ENCODE measurements at places on chromosomes 1 and 21. TPM values are rescaled to one million over a fixed set of nuclear protein-coding genes. Genes with fewer than 3 reads are reported as not detected.

DNA sequence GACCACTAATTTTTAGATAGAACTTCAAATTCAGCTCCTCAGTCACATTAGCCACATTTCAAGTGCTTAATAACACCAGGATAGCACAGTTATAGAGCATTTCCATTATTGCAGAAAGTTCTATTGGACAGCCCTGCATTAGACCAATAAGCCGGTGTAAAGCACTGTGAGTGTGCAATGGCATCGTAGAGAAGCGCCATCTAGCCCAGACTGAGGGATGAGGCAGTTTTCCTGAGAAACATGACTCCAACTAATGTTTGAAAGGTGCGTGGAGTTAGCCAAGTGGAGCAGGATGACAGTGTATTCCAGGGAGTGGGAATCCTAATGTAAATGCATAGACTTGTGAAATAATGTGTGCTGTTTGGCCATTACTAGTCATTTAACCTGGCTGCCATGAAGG lies 7.7 kb downstream of the RPE65 start:
- H3K36me3 ChIP-seq: no peaks in the 10 kb centered on the region
- H3K27me3 ChIP-seq: no peaks in the 10 kb centered on the region
- H3K27ac ChIP-seq: no peak overlapping the region
- no peaks in the 10 kb centered on the region for H3K4me1 ChIP-seq
- DNase-seq: no peak

DNA sequence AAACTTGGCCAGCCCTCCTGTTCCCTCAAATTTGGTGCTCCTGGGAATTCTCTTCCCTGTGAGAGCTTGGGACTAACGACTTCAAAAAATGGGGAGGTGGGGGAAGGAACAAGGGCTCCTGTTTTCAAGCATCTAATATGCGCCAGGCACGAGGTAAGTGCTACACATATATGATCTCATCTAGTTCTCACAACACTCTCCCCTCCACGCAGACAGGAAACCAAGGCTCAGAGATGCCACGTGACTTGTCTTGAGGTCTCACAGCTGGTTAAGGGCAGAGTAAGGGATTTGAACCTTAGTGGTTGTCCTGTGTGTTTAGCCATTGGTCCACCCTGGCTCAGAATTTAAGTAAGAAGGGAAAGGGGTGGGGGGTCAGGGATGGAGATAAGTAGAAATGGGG lies 125.9 kb downstream of the DMRTB1 start:
- no peak overlapping the region for H3K27ac ChIP-seq
- no peaks in the 10 kb centered on the region for H3K27me3 ChIP-seq
- H3K4me3 ChIP-seq: no peak overlapping the region
- no peaks in the 10 kb centered on the region for H3K36me3 ChIP-seq
- DNase-seq: no peak

DNA sequence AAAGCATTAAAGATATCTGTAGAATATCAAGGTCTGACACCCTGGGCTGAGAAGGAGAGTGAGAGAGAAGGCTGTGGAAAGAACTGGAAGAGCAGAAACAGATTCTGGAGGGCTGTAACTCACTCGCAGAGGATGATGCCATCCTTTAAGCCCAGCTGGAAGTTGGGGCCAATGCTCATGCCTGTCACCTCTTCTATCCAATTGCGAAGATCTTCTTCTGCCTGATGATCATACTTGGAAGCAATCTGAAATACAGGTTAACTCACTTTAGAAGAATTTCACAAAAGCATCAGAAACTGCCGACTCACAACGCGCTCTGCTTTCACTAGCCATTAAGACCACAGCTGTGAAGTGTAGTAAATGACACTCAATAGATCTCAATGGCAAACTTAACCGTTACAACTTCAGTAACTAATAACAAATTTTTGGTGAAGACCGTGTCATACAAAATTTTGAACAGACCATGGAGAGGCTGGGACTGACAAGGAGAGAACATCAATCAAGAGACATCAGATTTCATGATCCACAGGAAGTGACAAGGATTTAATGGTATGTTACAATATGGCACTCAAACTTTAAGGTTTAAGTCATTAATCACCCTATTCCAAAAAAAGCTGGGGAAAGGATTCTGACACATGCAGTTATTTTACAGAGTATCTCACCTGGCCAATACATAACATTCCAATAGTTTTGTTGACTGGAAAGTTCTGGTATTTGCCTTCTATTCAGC lies 23.5 kb downstream of the CNN3 start:
- no peaks in the 10 kb centered on the region for H3K36me3 ChIP-seq
- H3K4me3 ChIP-seq: no peak overlapping the region
- H3K27ac ChIP-seq: no peak overlapping the region

GRCh38 chr1:190416239-190416638 lies 61.4 kb downstream of the BRINP3 start:
- H3K27ac ChIP-seq: no peak overlapping the region
- H3K4me1 ChIP-seq: no peaks in the 10 kb centered on the region
- no peaks in the 10 kb centered on the region for H3K27me3 ChIP-seq
- H3K36me3 ChIP-seq: no peaks in the 10 kb centered on the region

GRCh38 chr1:156865865-156866248 lies 5.2 kb downstream of the NTRK1 start:
- H3K27me3 ChIP-seq: no peaks in the 10 kb centered on the region
- no peak overlapping the region for H3K27ac ChIP-seq
- peaks cover 14% of the 10 kb centered on the region for H3K4me1 ChIP-seq
- H3K4me3 ChIP-seq: no peak overlapping the region
- DNase-seq: no peak
- no peaks in the 10 kb centered on the region for H3K36me3 ChIP-seq

- H3K27ac ChIP-seq: peak overlapping the region; percentile 95
- peak; percentile 38 for DNase-seq
- H3K36me3 ChIP-seq: no peaks in the 10 kb centered on the region
- no peaks in the 10 kb centered on the region for H3K27me3 ChIP-seq
- H3K4me1 ChIP-seq: peaks cover 14% of the 10 kb centered on the region
These were observed 1.9 kb downstream of the PABPC4 start for GRCh38 chr1:39574646-39575045.

DNA sequence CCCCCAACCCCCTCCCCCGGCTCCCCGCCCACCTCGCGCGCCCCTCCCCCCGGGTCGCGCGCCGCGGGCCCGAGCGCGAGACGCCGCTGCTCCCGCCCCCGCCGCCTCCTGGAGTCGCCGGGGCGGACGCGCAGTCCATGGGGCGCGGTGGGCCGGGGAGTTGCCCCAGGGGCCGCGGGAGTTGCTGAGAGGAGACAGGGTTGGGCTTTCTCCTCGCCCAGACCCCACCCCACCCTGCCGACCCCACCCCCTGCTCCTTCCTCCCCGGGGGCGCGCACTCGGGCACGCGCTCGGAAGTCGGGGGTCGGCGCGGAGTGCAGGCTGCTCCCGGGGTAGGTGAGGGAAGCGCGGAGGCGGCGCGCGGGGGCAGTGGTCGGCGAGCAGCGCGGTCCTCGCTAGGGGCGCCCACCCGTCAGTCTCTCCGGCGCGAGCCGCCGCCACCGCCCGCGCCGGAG lies at the start of gene LAMC1:
Gene LAMC1 (plus strand): TSS at position 275 of the 455 bp plus-strand sequence. CDS start 297 bp downstream, outside the sequence.
- H3K4me3 ChIP-seq: peak within 1 kb of the TSS; percentile 93
- H3K4me1 ChIP-seq: peaks cover 14% of the 10 kb centered on the region
- no peaks in the 10 kb centered on the region for H3K36me3 ChIP-seq
- DNase-seq: peak; percentile 80

GRCh38 chr1:20376880-20377494 lies 86.3 kb downstream of the VWA5B1 start:
- no peaks in the 10 kb centered on the region for H3K36me3 ChIP-seq
- H3K27me3 ChIP-seq: no peaks in the 10 kb centered on the region
- no peaks in the 10 kb centered on the region for H3K4me1 ChIP-seq
- H3K4me3 ChIP-seq: no peak overlapping the region

DNA sequence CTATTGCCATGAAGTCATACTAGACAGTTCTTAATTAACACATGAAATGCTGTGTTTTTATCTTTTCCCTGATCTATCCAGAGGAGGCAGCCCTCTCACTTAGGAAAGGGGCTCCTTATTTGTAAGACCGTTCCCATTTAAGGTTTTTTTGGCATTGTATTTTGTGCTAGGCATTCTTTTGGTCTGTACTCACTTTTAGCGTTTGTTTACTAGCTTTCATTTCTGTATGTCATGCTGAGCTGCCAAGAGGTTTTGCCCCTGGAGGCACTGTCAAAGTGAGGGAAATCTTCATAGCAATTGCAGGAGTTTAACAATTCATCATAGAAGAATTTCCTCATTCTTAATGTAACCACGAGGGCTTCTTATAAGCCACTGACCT lies 59.5 kb downstream of the MTR start:
- H3K4me1 ChIP-seq: no peaks in the 10 kb centered on the region
- H3K27me3 ChIP-seq: no peaks in the 10 kb centered on the region
- H3K36me3 ChIP-seq: no peaks in the 10 kb centered on the region

- no peak overlapping the region for H3K27ac ChIP-seq
- H3K36me3 ChIP-seq: no peaks in the 10 kb centered on the region
- peaks cover 5% of the 10 kb centered on the region for H3K4me1 ChIP-seq
- no peaks in the 10 kb centered on the region for H3K27me3 ChIP-seq
These were observed 41.2 kb downstream of the RSPH1 start for GRCh38 chr21:42454786-42455185.

GRCh38 chr1:68217060-68217554 lies 15.2 kb downstream of the WLS start:
- H3K27me3 ChIP-seq: no peaks in the 10 kb centered on the region
- H3K4me1 ChIP-seq: no peaks in the 10 kb centered on the region

- peaks cover 4% of the 10 kb centered on the region for H3K4me1 ChIP-seq
- no peak overlapping the region for H3K27ac ChIP-seq
- DNase-seq: no peak
- no peaks in the 10 kb centered on the region for H3K36me3 ChIP-seq
- no peaks in the 10 kb centered on the region for H3K27me3 ChIP-seq
- H3K4me3 ChIP-seq: no peak overlapping the region
These were observed 46.6 kb upstream of the IPO9 start for GRCh38 chr1:201782353-201782752.

DNA sequence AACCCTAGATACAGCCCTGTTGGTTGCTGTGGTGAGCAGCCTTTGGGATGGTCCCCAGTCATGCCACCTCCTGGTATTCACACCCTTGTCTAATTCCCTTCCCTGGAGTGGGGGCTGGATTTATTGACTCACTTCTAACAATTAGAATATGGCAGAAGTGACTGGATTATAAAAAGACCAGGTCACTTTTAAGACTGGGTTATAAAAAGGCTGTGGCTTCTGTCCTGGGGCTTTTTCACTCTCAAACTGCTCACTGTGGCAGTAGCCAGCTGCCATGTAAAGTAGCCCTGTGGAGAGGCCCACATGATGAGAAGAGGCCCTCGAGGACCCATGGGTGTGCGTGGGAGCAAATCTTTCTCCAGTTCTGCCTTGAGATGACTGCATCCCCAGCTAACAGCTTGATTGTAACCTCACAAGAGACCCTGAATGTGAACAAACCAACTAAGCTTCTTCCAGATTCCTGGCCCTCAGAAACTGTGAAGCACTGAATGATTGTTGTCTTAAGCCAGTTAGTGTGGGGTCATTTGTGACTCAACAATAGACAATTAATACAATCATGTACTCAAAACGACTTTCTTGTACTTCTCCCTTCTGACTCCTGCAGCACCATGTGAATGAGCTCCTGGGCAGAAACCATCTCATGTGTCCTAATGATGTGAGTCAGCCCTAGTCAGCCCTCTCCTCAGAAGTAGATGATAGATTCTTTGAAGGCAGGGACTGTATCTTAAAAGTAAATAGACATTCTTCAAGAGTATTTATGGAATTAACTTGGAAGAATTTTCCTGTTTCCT lies 234.9 kb downstream of the TNR start:
- DNase-seq: no peak
- H3K27me3 ChIP-seq: no peaks in the 10 kb centered on the region
- H3K36me3 ChIP-seq: no peaks in the 10 kb centered on the region

- no peaks in the 10 kb centered on the region for H3K27me3 ChIP-seq
- H3K4me1 ChIP-seq: no peaks in the 10 kb centered on the region
- H3K4me3 ChIP-seq: no peak overlapping the region
- no peaks in the 10 kb centered on the region for H3K36me3 ChIP-seq
- DNase-seq: peak; percentile 62
- no peak overlapping the region for H3K27ac ChIP-seq
These were observed 29.9 kb downstream of the VASH2 start for GRCh38 chr1:212980123-212980785.

GRCh38 chr1:150765296-150765976 lies at the start of gene CTSS:
Gene CTSS (minus strand): TSS chr1:150765778. CDS start chr1:150764763, 1,015 bp downstream.
- H3K36me3 ChIP-seq: no peaks in the 10 kb centered on the region
- peak within 1 kb of the TSS; percentile 48 for H3K27ac ChIP-seq
- DNase-seq: no peak
- H3K4me1 ChIP-seq: peaks cover 3% of the 10 kb centered on the region

GRCh38 chr1:224245188-224245587 lies 62.1 kb downstream of the DEGS1 start:
- no peak overlapping the region for H3K27ac ChIP-seq
- H3K4me3 ChIP-seq: no peak overlapping the region
- H3K4me1 ChIP-seq: no peaks in the 10 kb centered on the region

GRCh38 chr21:34598931-34599400 lies 15.9 kb downstream of the RCAN1 start:
- no peaks in the 10 kb centered on the region for H3K27me3 ChIP-seq
- no peaks in the 10 kb centered on the region for H3K4me1 ChIP-seq
- no peak for DNase-seq
- no peaks in the 10 kb centered on the region for H3K36me3 ChIP-seq
- H3K27ac ChIP-seq: no peak overlapping the region

GRCh38 chr1:76583235-76583868 lies 283.9 kb upstream of the ST6GALNAC5 start:
- no peaks in the 10 kb centered on the region for H3K4me1 ChIP-seq
- H3K27ac ChIP-seq: no peak overlapping the region
- H3K27me3 ChIP-seq: no peaks in the 10 kb centered on the region
- no peaks in the 10 kb centered on the region for H3K36me3 ChIP-seq
- DNase-seq: no peak

DNA sequence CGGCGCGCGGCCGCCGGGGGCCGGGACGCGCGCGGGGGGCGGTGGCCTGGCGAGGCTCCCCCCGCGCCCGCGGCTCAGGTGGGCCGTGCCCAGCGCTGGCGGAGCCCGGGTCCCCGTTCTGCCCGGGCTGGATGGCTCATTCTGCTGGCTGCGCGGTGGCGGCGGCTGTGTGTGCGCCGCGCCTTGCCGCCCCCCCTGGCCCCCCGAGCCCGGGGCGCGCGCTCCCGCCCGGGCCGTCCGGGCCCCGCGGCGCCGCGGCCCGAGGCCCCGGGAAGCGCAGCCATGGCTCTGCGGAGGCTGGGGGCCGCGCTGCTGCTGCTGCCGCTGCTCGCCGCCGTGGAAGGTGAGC lies at the start of gene EPHB2:
Gene EPHB2 (plus strand): TSS at position 139 of the 349 bp plus-strand sequence. CDS start 144 bp downstream, at position 283.
- H3K27ac ChIP-seq: no peak within 1 kb of the TSS
- H3K4me1 ChIP-seq: peaks cover 7% of the 10 kb centered on the region
- H3K36me3 ChIP-seq: no peaks in the 10 kb centered on the region
- DNase-seq: peak; percentile 54
- H3K4me3 ChIP-seq: peak within 1 kb of the TSS; percentile 47
- no peaks in the 10 kb centered on the region for H3K27me3 ChIP-seq

Gene TCHHL1
- 0.12 TPM for total RNA-seq

Gene PRKAB2
- 14.6 TPM for total RNA-seq

Gene OLFML3
- 4.6 TPM for total RNA-seq

Gene FLG2
- total RNA-seq: 0.31 TPM

Gene CD84
- 6.9 TPM for total RNA-seq

Gene IVL
- total RNA-seq: not detected

Gene URB1
- total RNA-seq: 41.4 TPM

Gene PPFIA4
- total RNA-seq: 27.2 TPM

Gene HSD3B2
- total RNA-seq: 0.63 TPM

Gene LRRC71
- total RNA-seq: 23.1 TPM

Gene UCHL5
- 55.5 TPM for total RNA-seq

Gene MOV10
- 245 TPM for total RNA-seq

Gene ILDR2
- 217 TPM for total RNA-seq

Gene MX2
- 12.8 TPM for total RNA-seq

Gene KRTAP13-2
- not detected for total RNA-seq

Gene UBE2U
- 31.6 TPM for total RNA-seq

Gene LINGO4
- 3.5 TPM for total RNA-seq

Gene COL24A1
- total RNA-seq: 2.4 TPM

Gene KRTAP11-1
- total RNA-seq: 1.1 TPM

Gene LMX1A
- 0.94 TPM for total RNA-seq

Gene HNRNPU
- total RNA-seq: 467 TPM
